ENCODE measurements at places on chromosomes 7 and 10.

DNA sequence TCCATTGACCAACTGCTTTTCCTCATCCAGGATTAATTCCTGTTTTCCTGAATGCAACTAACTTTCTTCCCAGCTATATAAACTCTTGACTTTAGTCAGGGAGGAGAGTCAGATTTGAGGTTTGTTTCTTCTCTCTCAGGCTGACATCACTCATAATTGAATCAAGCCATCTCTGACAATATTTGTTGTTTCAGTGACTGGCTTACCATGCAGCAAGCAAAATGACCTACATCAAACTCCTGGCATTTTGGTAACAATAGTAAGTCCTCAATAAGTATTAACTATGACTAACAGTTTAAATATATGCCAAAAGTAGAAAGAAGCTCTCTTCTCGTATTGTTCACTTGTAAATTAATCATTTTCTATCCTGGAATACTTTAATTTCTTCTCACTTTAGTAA is 625.7 kb upstream of the KCND2 start:
- no peak for DNase-seq

DNA sequence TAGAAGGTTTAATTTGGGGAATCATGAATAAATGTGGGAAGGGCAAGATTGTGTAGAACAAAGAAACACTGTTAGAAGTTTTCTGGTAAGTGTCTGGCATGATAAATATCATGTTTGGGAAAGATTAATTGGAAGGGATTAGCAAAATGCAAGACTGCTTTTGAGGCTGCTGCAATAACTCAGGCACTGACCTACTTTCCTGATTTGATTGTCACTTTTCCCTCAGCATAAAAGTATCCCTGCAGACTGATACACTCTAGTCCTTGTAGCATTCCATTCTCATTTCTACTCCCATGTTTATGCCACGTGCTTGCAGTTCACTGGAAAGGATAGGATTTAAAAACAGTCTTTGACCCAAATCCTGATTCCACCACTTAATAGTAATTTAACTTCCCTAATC is 303.3 kb upstream of the SEMA3A start:
- no peak for DNase-seq

DNA sequence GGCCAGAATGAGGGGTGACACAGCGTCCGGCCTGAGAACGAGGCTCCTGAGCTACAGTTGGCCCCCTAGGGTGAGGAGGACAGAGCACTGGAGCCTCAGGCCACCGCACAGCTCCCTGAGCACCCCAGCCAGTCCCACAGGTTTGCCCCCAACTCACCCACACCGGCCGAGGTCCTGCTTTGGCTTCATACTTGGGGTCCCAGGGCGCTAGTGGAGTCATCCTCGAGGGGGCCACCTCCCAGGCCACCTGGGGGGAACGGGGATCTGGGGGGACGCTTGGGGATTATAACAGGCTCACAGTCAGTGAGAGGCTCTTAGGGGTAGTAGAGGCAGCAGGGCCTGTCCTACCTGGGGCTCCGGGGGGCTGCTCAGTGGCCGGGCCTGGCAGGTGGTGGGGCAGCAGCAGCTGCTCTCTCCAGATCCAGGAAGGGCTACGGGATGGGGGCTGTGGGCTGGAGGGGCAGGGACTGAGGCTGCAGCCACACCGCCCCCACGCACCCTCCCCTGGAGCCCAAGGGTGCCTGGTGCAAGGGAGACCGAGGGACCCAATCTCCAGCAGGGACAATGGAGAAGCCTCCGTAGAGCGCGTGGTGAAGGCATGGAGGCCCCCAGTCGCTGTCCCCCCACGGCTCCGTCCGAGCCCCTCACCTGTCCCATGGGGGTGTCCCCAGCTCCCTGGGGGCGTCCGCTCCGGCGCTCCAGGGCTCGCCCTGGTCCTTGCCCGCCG is 588 bp downstream of the SAP25 start:
- no peak for DNase-seq

DNA sequence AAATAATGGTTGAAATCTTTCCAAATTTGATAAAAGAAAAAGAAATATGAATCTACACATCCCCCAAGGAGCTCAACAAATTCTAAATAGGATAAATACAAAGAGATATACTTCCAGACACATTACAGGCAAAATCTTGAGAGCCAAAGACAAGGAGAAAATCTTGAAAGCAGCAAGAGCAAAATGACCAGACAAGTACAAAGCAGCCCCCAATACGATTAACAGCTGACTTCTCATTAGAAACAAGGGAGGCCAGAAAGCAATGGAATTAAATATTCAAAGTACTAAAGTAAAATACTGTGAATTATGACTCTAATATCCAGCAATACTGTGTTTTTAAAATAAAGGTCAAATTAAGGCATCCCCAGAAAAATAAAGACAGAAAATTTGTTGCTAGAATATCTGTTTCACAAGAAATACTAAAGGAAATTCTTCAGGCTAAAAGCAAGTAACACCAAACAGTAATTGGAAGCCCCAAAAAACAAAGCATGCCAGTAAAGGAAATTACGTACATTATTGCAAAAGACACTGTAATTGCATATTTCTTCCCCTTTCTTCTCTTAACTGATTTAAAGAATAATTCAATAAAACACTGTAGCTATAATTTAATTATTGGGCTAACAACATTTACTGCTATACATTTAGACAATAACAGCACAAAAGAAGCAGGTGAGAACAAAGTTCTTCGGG is 36.4 kb downstream of the ZNF438 start:
- no peak for DNase-seq

- no peak for DNase-seq
Measured at GRCh38 chr7:117272017-117272759, 50.7 kb downstream of the WNT2 start.

DNA sequence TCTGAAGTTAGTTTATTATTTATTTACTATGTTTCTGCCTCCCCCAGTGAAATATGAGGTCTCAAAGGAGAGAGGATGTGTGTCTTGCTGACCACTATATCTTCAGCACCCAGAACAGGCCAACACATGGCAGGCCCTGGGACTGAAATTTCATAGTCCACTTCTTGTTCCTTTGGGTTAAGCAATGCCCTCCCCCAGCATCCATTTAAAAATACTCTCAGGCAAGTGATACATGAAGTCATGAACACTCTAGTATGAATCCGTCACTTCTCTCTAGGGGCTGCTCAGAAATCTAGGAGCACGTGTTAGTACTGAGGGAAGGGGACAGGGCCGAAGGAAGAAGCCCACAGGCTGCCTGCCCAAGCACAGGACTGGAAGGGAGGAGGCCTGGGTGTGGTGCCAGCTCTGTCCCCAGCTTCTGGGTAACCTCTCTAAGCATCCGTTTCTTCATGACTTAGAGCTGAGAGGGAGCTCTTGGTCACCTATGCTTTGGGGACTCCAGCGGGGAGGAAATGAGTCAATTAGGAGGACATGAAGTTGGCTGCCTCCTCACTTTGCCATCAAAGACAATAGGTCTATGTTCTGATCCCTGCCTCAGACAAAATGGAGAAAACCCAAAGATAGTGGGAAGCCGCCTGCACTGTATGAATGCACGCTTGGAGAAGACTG is 119.2 kb downstream of the KCNMA1 start:
- DNase-seq, result no peak

- no peak for DNase-seq
Measured at GRCh38 chr10:24168258-24169170, 40.4 kb upstream of the KIAA1217 start.

- DNase-seq, result peak; percentile 91
Measured at GRCh38 chr7:2209146-2209960, 23.4 kb downstream of the MAD1L1 start.

GRCh38 chr7:49245062-49245461 is 320.7 kb downstream of the CDC14C start:
- DNase-seq, result no peak

- no peak for DNase-seq
Measured at GRCh38 chr10:121007264-121007663, 156.1 kb downstream of the WDR11 start.

Measured in stomach (tissue), 19 donors.